ENCODE measurements at places on chromosomes 5 and 9. TPM values are rescaled to one million over a fixed set of nuclear protein-coding genes. Genes with fewer than 3 reads are reported as not detected.

The ARL14EPL gene
- polyA plus RNA-seq: 0.18 TPM

The CARD9 gene
- polyA plus RNA-seq: 3.5 TPM

The TNC gene
- polyA plus RNA-seq: 11.0 TPM

The PPP3R2 gene
- polyA plus RNA-seq: 0.02 TPM

The NEK6 gene
- polyA plus RNA-seq: 8.3 TPM

The EGFLAM gene
- 25.7 TPM for polyA plus RNA-seq

The BARHL1 gene
- 0.11 TPM for polyA plus RNA-seq

The NIPSNAP3A gene
- 25.1 TPM for polyA plus RNA-seq

The SLCO6A1 gene
- 0.37 TPM for polyA plus RNA-seq

The PPP1R26 gene
- polyA plus RNA-seq: 4.1 TPM

The OLFML2A gene
- polyA plus RNA-seq: 3.1 TPM

The FASTKD3 gene
- 26.7 TPM for polyA plus RNA-seq

The SIT1 gene
- polyA plus RNA-seq: 42.2 TPM

The LRRC19 gene
- polyA plus RNA-seq: under 0.01 TPM

The SLC1A1 gene
- 0.59 TPM for polyA plus RNA-seq

The PCDHGA6 gene
- 1.2 TPM for polyA plus RNA-seq

The SH3TC2 gene
- 0.48 TPM for polyA plus RNA-seq

The GIN1 gene
- 6.2 TPM for polyA plus RNA-seq

The ETF1 gene
- polyA plus RNA-seq: 54.8 TPM

The CNTFR gene
- polyA plus RNA-seq: 2.2 TPM

The SHOC1 gene
- 0.14 TPM for polyA plus RNA-seq

The MTAP gene
- polyA plus RNA-seq: 12.4 TPM

The AMBP gene
- 0.82 TPM for polyA plus RNA-seq

The LRRC14B gene
- polyA plus RNA-seq: 0.02 TPM

The OTULINL gene
- 9.1 TPM for polyA plus RNA-seq

The CFAP90 gene
- 1.2 TPM for polyA plus RNA-seq

The NEURL1B gene
- 5.3 TPM for polyA plus RNA-seq

The RFX3 gene
- 7.8 TPM for polyA plus RNA-seq

The GALNT10 gene
- polyA plus RNA-seq: 9.7 TPM

The CDC25C gene
- 1.9 TPM for polyA plus RNA-seq

The LTC4S gene
- 2.8 TPM for polyA plus RNA-seq

The ELOVL7 gene
- polyA plus RNA-seq: 5.4 TPM

The CDC26 gene
- 45.5 TPM for polyA plus RNA-seq

The PURA gene
- 5.9 TPM for polyA plus RNA-seq

The NTNG2 gene
- 1.7 TPM for polyA plus RNA-seq

The GRIA1 gene
- 0.18 TPM for polyA plus RNA-seq

The KIAA1958 gene
- polyA plus RNA-seq: 1.8 TPM

The MARCOL gene
- not detected for polyA plus RNA-seq

The FCHSD1 gene
- polyA plus RNA-seq: 29.8 TPM

The RBM27 gene
- polyA plus RNA-seq: 13.1 TPM

The UBTD2 gene
- polyA plus RNA-seq: 17.8 TPM

All from thymus (tissue), 14 donors.